ENCODE measurements at places on chromosomes 4 and X.

DNA sequence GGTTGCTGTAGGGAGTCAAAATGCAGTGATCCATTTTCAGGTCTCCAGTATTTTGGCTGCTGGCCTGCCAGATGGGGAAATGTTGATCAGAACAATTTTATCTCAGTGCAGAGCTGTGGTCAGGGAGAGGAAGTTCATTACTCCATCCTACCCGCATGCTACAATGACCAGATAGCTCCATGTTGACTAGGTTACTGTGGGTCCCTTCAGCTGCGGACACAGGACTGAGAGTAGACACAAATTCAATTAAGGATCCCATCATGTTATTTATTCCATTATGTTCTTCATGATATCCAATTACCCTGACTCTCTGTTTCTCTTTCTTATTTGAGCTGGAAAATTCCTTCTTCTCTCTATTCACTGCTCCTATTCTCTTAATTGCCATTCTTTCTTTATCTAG is 16.3 kb downstream of the SYNPO2 start:
- no peak for DNase-seq

GRCh38 chr4:16123356-16124084 is 39.7 kb upstream of the PROM1 start:
- peak; percentile 57 for DNase-seq

- no peak for DNase-seq
Observed at GRCh38 chr4:124105212-124105611, 607.3 kb downstream of the ANKRD50 start.

DNA sequence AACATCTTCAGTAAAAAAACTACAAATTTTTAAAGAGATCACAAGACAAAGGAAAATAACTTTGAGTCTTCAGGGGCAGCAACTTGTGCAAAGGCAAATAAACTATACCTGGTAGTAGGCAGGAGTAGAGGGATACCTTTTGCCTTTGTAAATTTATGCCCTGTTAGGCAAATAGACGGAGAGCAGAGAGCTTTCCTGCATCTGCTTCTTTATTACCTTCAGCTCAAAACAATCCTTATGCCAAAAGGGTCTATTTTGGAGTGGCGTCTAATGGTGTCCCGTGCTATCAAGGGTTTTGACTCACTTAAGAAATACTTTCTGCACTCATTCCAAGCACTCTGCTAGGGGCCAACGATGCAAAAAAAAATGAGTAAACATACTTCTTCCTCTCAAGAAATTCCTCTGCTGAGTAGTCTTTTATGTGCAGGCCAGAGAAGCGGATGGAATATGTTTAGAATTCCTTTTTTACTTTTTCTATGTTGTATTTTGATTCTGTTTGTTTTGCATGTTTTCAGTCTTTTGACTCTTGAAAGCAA is 131.9 kb downstream of the ANXA5 start:
- no peak for DNase-seq

DNA sequence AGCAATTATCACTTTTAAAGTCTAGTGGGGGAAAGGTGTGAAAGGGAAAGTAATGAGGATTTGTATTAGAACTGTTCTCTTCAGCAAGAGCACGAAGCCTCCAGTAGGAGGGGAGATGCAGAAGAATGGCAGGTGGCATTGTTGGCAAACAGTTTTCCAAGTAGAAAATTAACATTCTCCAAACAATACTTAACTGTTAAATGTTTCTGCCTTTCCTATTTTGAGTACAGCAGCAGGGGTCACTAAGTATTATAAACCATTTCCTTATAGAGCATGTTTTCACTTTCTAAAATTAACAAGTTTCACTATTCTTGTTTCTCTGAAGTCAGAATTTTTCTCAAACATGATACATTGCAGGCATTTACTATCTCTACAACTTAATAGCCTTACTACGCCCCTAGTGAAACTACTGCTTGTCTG is 58.7 kb downstream of the LEF1 start:
- DNase-seq = no peak

- DNase-seq = no peak
Observed at GRCh38 chrX:107707866-107708265, 67.7 kb downstream of the TSC22D3 start.

GRCh38 chr4:7311205-7311604 is 118.9 kb downstream of the SORCS2 start:
- no peak for DNase-seq

DNA sequence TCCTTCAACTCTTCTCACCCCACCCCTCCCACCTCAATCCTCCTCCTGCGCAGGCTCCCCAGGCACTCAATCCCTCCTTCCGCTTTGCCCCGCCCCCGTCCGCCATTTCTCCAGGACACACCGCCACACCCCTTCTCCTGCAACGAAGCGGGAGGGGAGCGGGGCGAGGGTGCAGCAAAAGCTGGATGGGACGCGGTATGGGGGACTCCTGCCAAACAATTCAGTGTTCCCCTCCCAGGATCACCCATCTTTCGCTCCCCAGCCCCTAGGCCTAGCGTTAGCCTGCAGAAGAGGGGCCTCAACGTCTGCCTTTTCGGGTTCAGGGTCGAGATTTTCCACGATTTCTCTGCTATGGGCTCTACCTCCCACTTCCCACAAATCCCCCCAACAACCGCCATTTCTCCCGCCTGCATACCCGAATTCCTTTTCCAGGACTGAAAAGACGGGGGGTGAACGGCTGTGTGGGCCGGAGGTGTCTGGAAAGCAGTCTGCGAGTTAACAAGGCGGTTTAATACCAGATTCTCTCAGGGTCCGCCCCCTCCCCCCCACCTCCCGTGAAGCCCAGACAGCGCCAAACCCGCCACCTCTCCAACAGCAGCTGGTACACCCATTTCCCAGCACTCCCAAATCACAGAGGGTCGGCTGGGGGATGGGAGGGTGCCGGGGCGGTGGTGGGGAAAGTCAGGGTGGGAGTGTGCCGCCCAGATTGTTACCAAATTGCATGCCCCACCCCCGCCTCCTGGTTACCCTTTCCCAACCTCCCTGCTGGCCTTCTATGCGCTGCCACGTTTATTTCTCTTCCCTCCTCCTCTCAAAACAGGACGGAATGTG is 774 bp downstream of the ARMCX2 start:
- no peak for DNase-seq

DNA sequence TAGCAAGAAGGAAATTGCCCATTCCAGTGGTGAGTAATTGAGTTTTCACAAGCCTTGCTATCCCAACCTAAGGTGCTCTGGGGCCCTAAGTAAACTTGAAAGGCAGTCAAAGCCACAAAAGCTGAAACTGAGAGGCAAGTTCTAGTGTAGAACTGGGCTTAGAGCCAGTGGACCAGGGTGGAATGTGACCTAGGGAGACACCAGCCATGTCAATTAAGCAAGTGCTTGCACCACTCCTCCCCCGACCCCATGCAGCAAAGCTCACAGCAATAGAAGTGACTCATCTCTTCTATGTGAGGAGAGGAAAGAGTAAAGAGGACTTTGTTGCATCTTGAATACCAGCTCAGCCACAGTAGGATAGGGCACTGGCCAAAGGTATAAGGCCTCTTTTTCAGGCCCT is 486.1 kb upstream of the POU3F4 start:
- no peak for DNase-seq

GRCh38 chr4:81562093-81562492 is 90.4 kb upstream of the RASGEF1B start:
- DNase-seq = no peak

DNA sequence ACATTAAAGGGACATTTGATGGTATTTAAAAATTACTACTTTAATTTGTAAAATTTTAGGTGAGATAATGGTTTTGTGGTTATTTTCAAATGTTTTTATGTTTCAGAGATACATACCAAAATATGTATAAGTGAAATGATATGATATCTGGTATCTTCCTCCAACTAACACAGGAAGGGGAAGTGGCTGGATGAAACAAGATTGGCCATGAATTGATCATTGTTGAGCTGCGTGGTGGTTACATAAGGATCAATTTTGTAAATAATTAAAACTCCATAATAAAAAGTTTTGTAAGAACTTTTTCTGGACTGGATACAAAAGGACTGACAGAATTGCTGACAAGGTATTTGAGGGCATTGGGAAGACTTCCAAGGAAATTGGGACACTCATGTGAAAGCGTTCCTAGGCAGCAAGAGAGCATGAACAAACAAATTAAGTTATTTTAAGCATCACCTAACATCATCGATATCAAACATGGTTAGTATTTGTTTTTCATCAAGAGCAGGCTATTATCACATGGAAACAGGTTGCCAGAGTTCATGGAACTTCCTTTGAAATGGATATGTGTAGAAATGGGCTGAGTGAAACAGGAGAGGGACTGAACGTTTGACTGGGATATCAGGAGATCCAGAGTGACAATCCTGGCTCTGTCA is 4.4 kb upstream of the PGM2 start:
- no peak for DNase-seq

DNA sequence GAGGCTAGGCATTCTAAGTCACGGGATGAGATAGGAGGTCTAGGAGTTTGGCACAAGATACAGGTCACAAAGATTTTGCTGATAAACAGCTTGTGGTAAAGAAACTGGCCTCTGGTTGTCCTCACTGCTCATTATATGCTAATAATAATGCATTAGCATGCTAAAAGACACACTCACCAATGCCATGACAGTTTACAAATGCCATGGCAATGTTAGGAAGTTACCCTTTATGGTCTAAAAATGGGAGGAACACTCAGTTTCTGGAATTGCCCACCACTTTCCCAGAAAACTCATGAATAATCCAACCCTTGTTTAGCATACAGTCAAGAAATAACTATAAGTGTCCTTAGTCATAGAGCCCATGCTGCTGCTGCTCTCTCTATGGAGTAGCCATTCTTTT is 286.9 kb downstream of the ZNF674 start:
- DNase-seq = no peak
